NK-92 treated with Interleukin-12 subunit alpha and Interleukin-12 subunit beta, amount 100 ng/mL, for 24 hours (cell line): ENCODE measurements at places on chromosomes 12 and 14.
A peak's percentile ranks its signal among the peaks of the same experiment; 100 is the strongest.

DNA sequence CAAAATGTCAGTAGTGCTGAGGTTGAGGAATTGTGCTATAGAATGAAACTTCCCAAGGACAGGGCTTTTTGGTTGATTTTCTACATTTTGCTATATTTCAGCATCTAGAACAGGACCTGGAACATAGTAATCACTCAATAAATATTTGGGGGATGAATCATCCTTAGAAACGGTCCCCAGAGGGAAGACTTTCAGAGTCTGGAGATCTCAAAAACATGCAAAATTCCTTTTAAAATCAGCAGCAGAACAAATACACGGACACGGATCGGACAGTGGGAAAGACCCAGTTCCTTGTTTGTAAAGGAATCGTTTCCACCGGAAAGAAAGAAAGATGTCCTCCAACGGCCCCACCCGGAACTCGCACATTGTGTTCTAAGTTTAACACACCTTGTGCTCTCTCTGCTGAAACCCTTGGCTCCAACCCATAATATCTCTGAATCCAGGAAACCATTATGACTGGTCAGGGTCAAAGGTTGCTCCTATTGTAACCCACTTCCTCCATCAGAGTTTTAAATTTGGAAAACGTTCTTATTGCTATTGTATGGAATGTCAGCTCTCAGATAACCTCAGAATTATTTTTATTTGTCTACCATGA, 617.2 kb downstream of the MED13L start:
- no peak for DNase-seq

- no peak for DNase-seq
Measured at GRCh38 chr12:63964301-63964700, 119.8 kb downstream of the SRGAP1 start.

DNA sequence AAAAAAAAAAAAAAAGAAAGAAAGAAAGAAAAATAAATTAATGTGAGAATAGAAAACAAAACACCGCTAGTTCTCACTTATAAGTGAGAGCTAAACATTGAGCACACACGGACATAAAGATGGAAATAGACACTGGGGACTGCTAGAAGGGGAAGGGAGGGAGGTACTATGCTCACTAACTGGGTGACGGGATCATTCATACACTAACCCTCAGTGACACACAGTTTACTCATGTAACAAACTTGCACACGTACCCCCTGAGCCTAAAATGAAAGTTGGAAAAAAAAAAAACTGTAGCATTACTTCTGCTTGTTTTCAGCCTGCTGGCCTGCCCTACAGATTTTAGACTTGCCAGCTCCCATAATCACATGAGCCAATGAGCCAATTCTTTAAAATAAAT, 10.5 kb upstream of the PRMT5 start:
- no peak for DNase-seq

- DNase-seq, result no peak
Measured at GRCh38 chr14:92022036-92022435, 17.8 kb downstream of the TRIP11 start.

DNA sequence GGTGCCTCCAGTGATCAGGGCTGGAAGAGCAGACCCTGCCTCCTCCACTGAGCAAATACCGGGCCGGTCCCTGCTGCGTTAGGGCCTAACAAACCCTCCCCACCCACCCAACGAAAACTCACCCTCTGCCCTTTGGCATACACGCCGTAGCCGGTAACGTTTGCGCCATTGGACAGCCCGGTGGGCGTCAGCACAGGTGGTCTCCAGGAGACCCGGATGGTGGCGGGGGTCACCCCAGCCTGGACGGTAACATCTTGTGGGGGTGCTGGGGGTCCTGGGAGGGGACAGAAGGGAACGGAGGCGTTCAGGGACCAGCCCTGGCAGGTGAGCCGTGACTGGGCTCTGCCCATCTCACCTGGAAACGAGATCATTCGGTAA, 100.5 kb downstream of the PIWIL1 start:
- no peak for DNase-seq

DNA sequence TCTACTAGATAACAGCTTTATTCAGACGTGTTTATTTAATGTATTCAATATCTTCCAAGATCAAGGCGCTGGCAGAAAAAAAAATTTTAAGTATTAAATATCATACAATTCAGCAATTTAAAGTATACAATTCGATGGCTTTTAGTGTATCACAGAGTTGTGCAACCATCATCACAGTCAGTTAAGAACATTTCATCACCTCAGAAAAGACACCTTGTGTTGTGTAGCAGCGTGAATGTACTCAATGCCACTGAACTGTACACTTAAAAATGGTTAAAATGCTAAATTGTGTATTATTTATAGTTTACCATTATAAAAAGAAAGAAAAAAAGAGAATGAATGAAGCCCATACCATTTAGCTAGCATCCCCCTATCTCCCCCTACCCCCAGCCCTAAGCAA, 96.4 kb downstream of the RIN3 start:
- DNase-seq, result no peak

GRCh38 chr12:124311292-124312109, 16.6 kb downstream of the RFLNA start:
- no peak for DNase-seq

- DNase-seq, result no peak
Measured at GRCh38 chr12:101670007-101670671, 27.3 kb upstream of the CHPT1 start.

GRCh38 chr12:113863455-113863845, 102.7 kb downstream of the RBM19 start:
- no peak for DNase-seq

- DNase-seq, result no peak
Measured at GRCh38 chr14:24179961-24180796, 8.3 kb downstream of the REC8 start.

GRCh38 chr14:53845813-53846693, 110.6 kb downstream of the BMP4 start:
- no peak for DNase-seq

GRCh38 chr12:125249066-125249824, 184.0 kb downstream of the AACS start:
- DNase-seq, result no peak

DNA sequence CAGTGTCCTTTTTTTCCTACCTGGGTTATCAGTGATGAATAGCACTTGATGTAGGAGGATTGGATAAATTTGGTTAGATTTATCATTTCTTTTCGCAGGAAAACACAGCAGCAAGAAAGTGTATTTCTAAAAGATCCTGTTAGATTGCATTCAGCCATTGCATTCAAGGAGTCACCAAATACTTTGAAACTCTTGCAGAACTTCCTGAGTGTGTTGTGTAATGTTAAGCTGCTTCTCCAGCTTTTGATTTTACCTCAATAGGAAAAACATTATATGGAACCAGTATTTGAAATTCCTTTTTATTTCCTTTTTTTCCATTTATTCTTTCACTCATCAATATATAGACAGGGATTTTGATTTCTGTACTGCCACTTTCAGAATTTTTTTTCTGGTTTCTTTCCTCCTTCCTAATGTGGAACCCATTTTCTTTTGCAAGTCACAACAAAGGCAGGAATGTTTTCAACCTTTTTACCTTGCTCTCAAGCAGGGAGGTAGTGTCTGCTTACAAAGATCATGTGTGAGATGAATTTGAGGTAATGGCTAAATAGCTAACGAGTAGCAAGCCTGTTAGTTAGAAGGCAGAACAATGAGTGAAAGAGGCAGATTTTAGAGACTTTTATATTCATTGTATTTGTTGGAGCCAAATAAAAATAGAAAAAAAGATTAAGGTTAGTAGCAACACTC, 56.2 kb downstream of the PPHLN1 start:
- no peak for DNase-seq

- DNase-seq, result no peak
Measured at GRCh38 chr14:22178333-22178839, 410.6 kb downstream of the DAD1 start.

DNA sequence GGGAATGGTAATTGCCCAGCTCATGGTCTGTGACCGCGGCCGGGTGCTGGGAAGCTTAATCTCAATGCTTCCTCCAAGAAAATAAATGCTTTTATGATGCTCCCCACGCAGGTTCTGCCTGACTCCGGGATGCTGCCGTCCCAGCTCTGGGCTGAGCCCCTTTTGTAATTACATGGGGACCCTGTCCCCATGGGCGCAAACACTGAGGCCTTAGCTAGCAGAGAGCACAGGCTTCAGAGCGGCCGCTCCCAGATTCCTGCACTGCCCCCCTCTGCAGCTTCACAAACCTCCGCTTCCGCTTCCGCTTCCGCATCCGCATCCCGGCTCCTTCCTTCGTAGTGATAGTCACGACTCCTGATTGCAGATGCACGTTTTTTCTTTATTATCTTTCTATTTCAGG, 129.5 kb downstream of the KIF26A start:
- no peak for DNase-seq

DNA sequence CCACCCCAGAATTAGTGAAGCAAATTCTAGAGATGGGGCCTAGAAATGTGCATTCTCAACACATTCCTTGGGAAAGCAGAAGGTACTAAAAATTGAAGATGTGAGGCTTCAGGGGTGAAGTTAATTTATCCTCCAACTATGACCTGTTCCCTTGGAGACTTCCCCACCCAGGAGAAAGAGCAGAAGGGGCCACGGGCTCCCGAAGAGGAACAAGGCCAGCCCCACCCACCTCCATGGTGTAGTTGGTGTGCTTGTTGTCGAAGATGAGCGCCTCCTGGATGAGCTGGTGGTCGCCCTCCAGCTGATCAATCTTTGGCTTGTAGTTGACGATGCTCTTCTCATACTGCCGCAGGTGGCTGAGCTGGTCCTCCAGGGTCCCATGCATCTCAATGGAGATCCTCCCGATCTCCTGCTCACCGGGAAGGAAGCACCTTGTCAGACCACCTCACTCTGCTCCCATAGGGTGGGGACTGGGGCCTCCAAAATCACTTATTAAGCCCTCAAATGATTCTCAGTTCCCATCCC, 87.8 kb upstream of the ZFP36L1 start:
- DNase-seq, result no peak

DNA sequence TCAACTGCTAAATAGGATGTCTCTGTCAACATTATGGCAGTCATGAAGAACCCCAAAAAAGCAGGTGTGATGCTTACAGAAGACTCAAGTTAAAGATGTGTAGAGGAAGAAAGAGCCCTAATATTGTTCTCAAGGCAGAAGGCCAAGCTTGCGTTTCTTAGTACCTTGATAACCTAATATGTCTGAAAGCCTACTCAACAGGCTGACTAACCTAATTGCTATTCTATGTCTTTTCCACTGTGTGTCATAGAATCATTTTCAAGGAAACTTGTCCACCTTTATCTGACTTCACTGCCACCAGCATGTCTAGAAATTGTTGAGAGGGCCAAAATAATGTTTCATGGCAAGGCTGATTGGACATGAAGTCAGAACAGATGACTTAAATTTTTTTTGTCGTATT, 373.2 kb downstream of the BTG1 start:
- DNase-seq, result no peak

GRCh38 chr12:71242511-71242910, 84.7 kb upstream of the TSPAN8 start:
- DNase-seq, result no peak

DNA sequence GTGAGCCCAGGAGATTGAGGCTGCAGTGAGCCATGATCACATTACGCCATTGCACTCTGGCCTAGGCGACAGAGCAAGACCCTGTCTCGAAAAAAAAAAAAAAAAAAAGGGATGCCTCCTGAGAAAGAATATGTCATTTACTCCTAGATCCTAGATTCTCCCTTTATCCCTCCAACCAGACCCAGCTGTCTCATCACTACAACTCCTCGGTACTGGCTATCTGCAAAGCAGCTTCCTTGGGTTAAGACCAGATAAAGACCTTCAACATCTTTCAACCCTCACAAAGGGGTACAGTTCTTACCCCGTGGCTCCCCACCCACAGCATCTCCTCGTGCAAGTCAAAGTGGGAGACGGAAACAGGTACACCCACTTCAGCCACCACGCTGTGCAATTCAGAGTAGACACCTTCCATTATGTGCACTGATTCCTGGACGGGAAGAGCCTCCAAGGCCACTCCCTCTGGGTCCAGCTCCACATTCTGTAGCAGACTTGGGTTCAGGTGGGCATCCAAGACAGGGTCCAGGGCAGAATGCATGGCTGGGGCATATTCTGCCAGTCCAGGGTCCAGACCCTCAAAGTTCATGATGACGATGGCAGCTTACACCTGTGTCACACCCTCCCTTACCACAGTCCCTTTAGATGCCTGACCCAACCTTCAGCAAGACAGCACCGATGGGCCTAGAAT, 1.1 kb downstream of the PAN2 start:
- DNase-seq, result no peak

- no peak for DNase-seq
Measured at GRCh38 chr14:61574514-61574807, 120.9 kb upstream of the HIF1A start.

GRCh38 chr12:42291680-42292079, 34.2 kb downstream of the ZCRB1 start:
- DNase-seq, result no peak

GRCh38 chr14:69711065-69711464, 55.9 kb upstream of the SRSF5 start:
- DNase-seq, result no peak

GRCh38 chr12:46174919-46175318, 93.9 kb downstream of the SLC38A1 start:
- DNase-seq, result no peak

- no peak for DNase-seq
Measured at GRCh38 chr12:30345744-30346471, 349.8 kb downstream of the IPO8 start.

- no peak for DNase-seq
Measured at GRCh38 chr12:57055824-57056223, 5.9 kb upstream of the MYO1A start.

GRCh38 chr12:93773122-93773871, 96.1 kb downstream of the CRADD start:
- DNase-seq, result peak; percentile 42

DNA sequence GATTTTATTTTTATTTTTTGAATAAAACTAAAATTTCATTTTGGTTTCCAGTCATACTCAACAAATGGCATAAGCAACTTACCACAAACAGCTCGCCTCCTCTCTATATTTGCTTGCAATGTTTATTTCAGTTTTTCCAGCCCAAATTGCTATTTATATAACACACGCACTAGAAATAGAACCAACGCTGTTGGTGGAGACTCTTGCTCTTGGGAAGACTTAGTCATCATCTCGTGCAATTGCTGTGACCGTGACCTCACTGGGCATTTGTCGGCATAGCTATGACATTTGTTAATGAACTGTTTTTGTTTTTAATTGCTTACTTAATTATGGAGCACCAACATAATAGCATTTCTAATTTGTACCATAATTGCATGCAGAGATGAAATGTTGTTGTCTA, 153.1 kb upstream of the OTX2 start:
- DNase-seq, result no peak

GRCh38 chr12:130017591-130018449, 114.0 kb upstream of the TMEM132D start:
- DNase-seq, result no peak
